Activated naive CD4-positive, alpha-beta T cell treated with anti-CD3 and anti-CD28 coated beads for 36 hours (primary cell): ENCODE measurements at places on chromosomes 12 and 14. TPM values are rescaled to one million over a fixed set of nuclear protein-coding genes. Genes with fewer than 3 reads are reported as not detected.

DNA sequence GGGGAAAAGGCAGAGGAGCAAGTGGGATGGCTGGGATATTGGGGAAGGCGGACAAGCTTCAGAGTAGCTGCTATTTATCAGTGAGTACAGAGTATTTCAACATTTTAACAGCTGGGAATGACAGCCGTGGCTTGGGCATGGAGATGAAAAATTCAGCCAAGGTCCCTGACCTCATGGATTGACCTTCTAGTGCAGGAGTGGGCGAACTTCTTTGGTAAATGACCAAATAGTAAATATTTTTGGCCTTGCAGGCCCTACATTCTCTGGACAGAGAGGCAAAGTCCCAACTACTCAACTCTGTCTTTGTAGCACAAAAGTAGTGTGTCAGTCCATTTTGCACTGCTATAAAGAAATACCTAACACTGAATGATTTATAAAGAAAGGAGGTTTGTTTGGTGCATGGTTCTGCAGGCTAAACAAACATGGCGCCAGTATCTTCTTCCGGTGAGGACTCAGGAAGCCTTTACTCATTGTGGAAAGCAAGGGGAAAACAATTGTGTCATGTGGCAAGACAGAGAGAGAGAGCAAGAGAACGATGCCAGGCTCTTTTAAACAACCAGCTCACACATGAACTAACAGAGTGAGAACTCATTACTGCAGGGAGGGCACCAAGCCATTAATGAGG, 33.6 kb downstream of the TMEM233 start:
- no peak for DNase-seq

DNA sequence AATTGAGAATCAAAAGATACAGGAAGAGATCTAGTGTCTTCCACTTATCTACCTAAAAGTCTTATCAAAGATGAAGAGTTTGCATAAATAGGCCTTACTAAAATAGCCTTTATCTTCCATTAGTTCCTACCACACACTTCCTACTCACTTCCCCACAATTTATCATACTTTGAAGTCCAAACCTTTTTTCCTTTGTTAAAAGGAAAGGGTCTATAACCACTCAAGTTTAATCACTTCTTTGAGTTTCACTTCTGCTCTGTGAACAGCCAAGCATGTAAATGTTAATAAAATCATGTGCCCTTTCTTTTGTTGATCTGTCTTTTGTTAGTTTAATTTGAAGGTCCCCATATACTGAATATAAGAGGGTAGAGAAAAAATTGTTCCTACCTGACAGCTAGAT, 114.5 kb downstream of the PHLDA1 start:
- DNase-seq: no peak

- no peak for DNase-seq
Measured at GRCh38 chr14:91891721-91892220, 24.4 kb upstream of the TC2N start.

DNA sequence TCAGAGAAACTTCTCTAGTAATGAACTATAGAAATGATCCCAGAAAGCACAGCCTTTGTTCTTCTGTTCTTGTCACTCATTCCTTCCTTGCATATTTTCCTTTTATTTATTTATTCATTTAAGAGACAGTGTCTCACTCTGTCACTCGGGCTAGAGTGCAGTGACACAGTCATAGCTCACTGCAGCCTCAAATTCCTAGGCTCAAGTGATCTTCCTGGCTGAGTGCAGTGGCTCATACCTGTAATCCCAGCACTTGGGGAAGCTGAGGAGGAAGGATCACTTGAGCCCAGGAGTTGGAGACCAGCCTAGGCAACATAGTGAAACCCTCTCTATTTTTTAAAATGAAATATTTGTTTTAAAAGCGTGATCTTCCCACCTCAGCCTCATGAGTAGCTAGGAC, 11.5 kb downstream of the TECPR2 start:
- DNase-seq: no peak

GRCh38 chr12:62282057-62282774, 22.0 kb downstream of the USP15 start:
- no peak for DNase-seq

DNA sequence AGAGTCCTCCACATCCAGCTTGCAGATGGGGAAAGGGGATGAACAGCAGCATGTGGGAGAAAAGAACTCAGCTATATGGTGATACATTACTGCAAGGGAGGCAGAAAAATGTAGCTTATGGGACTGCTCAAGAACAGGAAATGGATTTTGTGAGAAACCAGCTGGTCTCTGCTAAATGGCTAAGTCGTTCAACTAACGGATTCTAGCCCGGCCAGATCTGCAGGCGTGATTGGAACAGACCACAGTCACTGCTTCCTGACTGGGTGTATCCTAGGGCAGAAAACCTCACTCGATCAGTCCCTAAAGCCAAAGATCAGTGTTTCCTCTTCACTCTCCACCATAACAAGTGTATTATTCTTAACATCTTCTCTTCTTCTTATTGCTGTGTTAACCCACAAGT, 8.1 kb upstream of the PTGDR start:
- no peak for DNase-seq

DNA sequence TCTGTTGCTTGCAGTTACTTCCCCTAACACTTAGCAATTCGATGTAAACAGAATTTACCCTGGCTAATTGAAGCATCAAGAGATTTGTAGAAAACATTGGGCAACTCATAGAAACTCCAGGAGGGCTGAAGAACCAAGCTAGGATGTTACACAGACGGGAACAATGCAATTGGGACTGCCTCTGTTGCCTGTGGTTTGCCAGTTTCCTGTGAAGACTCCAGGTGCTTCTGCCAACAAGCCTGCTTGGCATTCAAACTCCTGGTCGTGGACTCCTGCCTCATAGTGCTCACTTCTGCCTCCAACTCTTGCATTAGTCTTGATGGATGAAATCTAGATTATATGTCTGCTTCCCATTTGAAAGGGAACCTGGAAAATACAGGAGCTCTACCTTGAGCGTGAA, 246.0 kb downstream of the BMP4 start:
- no peak for DNase-seq

GRCh38 chr12:98684199-98684598, 39.1 kb downstream of the APAF1 start:
- DNase-seq: no peak

DNA sequence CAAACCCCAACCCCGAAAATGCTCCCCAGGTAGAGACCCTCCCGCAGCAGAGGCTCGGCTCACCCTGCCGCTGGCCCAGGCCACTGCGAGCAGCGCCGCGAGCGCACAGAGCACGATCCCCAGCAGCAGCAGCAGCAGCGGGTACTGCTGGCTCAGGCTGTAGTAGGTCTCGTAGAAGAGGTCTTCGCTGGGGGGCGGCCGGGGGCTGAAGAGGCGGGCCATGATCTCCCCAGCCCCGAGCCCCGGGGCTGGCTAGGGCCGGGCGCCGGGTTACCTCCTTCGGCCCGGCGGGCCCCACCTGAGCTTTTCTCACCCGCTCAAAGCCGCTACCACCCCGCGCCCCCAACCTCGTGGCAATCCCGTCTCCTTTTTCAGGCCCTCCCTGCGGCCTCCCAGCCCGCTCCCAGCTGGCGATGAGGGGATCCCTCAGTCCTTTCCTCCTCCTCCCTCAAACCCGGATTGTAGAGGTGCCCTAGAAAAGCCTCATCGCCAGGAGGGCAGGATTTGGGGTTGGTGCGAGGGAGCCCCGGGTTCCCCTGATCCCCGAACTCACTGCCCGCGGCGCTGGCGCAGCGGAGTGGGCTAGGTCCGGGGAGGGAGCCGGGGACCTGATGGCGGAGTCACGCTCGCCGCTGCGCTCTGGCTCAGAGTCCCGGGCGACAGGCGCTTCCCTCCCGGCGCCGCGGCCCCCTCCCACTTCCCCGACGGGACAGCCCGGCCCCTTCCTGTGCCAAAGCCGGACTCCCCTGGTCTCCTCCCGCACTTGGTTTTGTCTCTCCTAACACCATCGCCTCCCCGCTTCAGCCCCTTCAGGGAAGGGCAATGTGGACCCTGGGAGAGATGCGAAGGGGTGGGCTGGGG, at the start of gene ADCY4:
Gene ADCY4, minus strand, starts transcription at position 641 of the 861 bp plus-strand sequence. Its CDS starts 419 bp downstream, at position 222.
- DNase-seq: no peak

- DNase-seq: no peak
Measured at GRCh38 chr12:106917503-106917902, 38.2 kb upstream of the TMEM263 start.

- DNase-seq: no peak
Measured at GRCh38 chr14:33040372-33041140, 101.9 kb downstream of the NPAS3 start.

DNA sequence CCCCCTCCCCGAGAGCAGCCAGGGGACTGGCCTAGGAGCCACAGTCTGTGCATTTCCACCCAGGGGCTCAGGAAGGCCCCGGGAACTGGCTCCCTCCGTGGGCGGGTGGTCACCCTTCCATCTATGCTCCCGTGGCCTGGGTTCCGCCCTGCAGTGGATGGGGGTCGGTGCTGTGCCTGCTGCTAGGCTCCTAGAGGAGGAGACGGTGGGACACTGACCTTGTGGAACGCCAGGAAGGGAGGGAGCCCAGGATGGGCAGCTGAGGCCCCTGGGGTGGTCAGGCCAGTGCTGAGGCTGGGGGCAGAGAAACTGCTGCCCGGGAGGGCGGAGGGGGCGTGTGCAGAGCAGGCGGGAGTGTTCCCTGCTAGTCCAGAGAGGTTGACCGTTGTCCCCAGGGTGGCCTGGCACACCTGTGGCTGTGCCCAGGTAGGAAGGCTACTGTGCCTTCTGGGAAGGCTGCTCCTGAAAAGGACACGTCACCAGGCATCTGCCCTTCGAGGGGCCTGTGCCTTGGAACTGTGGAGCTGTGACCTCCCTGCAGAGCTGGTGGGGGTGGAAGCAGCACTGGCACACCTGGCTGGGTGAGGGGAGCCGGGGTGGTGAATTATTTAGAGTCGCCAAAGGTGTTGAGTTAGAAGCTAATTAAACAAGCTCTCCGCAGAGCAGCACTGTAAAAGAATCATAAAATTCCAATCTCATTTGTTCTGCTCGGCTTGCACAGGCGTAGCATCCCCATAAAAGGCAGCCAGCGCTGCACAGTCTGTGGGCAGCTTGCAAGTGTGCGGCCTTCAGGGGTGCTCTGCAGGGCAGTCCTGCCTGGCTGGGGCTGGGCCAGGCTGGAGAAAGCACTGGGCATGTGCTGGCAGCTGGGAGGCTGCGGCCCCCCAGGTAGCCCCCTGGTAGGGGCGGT, 145.1 kb downstream of the KIF26A start:
- DNase-seq: peak; percentile 1

DNA sequence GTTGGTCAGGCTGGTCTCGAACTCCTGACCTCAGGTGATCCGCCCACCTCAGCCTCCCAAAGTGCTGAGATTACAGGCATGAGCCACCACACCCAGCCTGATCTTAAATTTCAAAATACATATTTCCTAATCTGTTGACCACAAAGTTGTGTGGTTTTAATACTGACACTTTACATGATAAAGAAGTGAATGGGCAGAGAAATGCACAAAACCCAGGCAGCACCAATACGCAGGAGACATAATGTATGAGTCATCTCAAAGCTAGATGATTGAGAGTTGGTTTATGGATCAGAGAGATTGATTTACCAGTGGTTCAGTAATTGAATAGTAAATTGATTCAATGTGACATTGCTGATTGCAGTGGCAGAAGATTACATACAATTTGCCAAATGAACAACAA, 19.2 kb upstream of the PPP2R5E start:
- DNase-seq: no peak

GRCh38 chr14:99207456-99207855, 64.5 kb downstream of the BCL11B start:
- DNase-seq: no peak

DNA sequence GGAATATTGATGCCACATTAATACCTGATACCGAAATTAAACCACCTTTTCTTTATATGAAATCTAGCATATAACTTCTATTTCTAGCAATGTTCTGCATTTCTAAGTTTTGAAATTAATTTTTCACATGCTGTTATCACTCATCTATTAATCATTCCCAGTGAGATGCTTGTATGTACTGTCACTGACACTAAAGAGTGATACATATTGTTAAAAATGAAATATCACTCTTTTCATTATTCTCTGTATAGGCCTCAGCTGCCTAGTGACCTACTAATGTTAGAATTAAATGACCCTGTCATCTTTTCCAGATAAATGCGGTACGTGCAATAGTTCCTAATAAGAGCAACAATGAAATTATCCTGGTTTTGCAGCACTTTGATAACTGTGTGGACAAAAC, 49.7 kb upstream of the KCNH3 start:
- no peak for DNase-seq

GRCh38 chr14:64012720-64013119, 159.9 kb downstream of the SYNE2 start:
- no peak for DNase-seq

- no peak for DNase-seq
Measured at GRCh38 chr14:23931721-23932289, 21.8 kb upstream of the DHRS4 start.

DNA sequence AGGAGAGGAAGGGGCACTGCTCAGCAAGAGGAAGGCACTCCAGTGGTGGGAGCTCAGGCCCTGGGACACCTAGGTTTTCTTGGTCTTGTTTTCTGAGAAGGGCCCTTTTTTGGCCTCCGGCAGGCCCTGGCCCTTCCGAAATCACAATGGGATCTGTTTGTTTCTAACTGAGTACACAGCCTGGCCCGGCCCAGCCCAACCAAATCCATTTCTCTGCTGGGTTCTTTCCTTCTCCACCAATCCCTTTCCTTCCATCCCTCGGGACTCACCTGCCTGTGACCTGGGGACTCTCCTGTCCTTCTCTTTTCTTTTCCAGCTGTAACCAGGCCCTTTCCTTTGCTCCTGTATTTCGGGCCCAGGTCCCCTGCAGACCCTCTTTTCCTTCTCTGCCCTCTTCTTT, 18.6 kb downstream of the TEAD4 start:
- DNase-seq: no peak

- no peak for DNase-seq
Measured at GRCh38 chr14:46368275-46368674, 283.3 kb downstream of the RPL10L start.

- DNase-seq: no peak
Measured at GRCh38 chr14:79516009-79516408, 695.3 kb downstream of the DIO2 start.

Gene DBX2
- not detected for total RNA-seq

Gene PTHLH
- not detected for total RNA-seq

Gene CLEC2A
- total RNA-seq: not detected

Gene SLC39A2
- not detected for total RNA-seq

Gene NXPH4
- 0.25 TPM for total RNA-seq

Gene SAMD4A
- total RNA-seq: 4.7 TPM

Gene OTX2
- not detected for total RNA-seq

Gene SMOC1
- total RNA-seq: not detected

Gene POTEG
- total RNA-seq: not detected

Gene CISTR
- not detected for total RNA-seq

Gene ADAMTS20
- total RNA-seq: not detected

Gene C12orf56
- not detected for total RNA-seq

Gene CD27
- total RNA-seq: 56.7 TPM
